ENCODE measurements at places on chromosomes 12 and 14.

DNA sequence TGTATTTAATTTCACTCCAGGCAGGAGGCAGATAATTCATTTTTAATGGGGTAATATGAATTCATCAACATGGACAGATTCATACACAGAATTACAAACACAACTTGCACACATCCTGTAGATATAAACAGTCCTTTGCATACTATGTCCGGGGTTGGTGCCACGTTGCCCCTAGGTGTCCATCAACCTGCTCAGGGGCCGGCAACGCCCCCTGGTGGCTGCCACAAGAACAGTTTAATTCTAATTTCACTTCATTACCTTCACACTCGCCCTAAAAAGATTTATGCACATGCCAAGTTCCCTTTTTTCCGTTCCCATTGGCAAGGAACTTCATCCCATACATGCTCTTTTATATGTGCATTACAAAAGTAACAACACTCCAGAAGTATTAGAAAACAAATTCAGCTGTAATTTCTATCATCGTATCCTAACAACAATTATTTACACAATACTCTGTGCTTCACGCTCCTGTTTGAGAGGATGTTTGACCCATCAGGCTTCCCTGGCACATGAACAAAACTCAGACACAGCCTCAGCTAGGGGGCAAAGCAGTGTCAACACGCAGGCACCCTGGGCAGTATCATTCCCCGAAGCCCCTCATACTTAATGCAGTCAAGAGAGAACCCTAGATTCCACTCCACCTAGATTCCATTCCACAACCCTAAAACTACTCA lies 15.5 kb downstream of the MANSC1 start:
- DNase-seq: peak; percentile 67

DNA sequence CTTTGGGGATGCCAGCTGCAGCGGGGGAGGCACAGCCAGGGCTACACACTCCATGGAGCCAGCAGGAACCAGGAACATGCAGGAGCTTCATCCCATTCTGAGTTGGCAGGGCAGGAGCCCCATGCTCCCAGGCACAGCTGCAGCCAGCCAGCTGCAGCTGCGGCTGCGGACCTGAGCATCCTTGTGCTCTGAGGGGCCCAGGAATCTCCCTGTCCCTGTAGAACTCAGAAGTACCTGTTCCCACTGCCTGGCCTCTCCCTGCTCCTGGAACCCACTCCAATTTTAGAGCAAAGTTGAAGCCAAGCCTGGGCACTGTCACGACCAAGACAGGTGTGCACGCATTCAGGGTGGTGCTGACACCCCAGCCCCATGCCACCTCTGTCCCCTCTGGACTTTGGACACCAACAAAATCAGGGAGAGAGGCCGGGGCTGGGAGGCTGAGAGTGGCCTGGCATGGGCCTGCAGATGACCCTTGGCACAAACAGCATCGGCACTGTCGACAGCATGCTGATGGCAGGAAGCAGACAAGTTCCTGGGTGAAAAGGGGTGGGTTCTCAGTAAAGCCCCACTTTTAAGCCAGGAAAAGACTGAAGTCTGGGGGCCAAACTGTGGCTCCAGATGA lies 257.3 kb upstream of the LRFN5 start:
- DNase-seq: no peak

DNA sequence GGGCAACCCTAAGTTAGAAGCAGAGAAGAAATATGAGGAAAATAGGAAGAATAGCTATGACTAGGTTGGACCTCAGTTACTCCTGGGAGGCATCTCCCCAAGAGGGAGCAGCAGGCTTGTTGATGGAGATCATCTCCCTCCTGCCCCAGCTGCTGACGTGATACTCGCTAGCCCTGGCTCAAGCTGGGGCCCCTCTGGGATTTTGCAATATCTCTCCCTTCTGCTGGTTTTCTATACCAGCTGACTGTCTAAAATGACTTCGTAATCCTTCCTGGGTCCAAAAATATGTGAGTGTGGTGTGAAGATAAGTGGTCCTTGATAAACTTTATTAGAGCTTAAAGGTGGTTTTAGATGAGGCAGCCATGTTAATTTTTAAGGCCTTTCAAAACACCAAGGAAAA lies 4.5 kb upstream of the HECTD4 start:
- DNase-seq: no peak

DNA sequence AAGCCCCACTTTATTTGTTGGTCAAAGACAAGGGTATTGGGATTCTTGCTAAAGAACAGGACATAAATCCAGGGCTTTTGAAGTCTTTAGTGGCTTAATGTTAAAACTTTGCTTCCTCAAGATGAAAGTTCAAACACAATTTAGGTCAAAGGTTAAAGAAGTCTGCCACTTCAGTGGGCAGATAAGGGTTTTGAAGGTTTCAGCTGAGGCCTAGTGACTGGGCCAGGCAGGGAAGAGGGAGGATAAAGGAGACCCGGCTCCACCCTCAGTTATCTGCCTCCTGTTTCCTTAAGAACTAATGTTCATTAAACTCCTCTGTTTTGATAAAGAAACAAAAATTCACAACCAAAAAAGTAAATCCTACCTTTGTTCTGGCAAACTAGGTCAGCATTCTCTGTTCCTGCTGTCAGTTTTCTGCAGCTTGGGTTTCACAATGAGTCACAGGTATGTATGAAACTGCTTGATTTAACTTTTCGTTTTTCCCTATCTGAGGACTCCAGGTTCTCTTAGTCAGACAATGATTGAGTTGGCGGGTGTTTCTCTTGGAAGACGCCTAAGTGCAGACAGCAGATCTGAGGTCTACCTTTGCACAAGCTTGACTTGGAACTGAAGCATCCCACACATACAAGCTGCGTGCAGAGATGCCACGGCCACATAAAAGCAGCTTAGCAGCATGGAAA lies 208.3 kb downstream of the EXOC5 start:
- peak; percentile 78 for DNase-seq

DNA sequence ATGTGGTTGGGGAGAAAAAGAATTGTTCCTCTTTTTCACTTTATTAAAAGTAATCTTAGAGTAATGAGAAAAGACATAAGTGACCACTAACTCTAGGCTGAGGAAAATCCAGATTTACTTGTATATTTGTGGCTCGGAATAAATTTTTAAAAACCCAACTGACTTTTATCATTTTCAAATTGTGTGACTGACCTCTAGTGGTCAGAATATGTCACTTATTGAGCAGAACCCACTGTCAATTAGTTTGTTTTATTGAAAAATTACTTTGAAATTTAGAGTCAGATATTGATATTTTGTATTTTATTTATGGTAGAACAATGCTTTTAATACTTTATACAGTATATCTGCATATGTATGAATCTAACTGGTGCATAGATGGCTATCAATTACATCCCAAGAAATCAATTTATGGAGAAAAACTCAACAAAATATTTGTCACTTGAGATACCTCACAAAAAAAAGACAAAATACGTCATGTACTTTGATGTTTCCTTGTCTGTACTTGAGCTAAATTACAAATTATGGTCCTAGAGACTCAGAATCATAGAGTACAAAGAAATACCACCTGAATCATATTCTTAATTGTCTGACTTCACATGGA lies 229.4 kb downstream of the CNTN1 start:
- peak; percentile 39 for DNase-seq

- no peak for DNase-seq
Observed at GRCh38 chr12:64631197-64631596, 20.9 kb downstream of the RASSF3 start.

DNA sequence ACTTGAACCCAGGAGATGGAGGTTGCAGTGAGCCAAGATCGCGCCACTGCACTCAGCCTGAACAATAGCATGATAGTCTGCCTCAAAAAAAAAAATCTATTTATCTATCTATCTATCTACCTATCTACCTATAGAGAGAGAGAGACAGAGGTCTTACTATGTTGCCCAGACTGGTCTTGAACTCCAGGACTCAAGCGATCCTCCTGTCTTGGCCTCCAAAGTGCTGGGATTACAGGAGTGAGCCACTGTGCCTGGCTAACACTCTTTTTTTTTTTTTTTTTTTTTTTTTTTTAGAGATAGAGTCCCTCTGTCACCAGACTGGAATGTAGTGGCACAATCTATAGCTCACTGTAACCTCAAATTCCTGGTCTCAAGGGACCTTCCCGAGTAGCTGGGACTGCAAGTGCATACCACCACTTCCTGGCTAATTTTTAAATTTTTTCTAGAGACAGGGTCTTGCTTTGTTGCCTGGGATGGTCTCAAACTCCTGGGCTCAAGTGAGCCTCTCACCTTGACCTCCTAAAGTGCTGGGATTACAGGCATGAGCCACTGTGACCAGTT lies 1.9 kb downstream of the FAM186A start:
- DNase-seq: peak; percentile 69

- peak; percentile 98 for DNase-seq
Observed at GRCh38 chr12:122974274-122974891, 661 bp upstream of the OGFOD2 start.

GRCh38 chr12:32033406-32033805 lies 73.2 kb upstream of the BICD1 start:
- no peak for DNase-seq

- peak; percentile 45 for DNase-seq
Observed at GRCh38 chr14:99564256-99564925, 39.6 kb downstream of the CCDC85C start.

- DNase-seq: no peak
Observed at GRCh38 chr12:67364228-67364627, 95.1 kb downstream of the CAND1 start.

GRCh38 chr14:75411214-75411540 lies 16.6 kb upstream of the JDP2 start:
- no peak for DNase-seq
